ENCODE measurements at places on chromosomes 11 and 22. TPM values are rescaled to one million over a fixed set of nuclear protein-coding genes. Genes with fewer than 3 reads are reported as not detected.

GRCh38 chr11:83895516-83895915 lies 609.3 kb upstream of the CCDC90B start:
- H3K4me1 ChIP-seq = no peaks in the 10 kb centered on the region
- no peak for DNase-seq
- H3K27ac ChIP-seq = no peak overlapping the region
- no peaks in the 10 kb centered on the region for H3K27me3 ChIP-seq
- no peak overlapping the region for H3K4me3 ChIP-seq

- peaks cover 23% of the 10 kb centered on the region for H3K36me3 ChIP-seq
- peak overlapping the region; percentile 53 for H3K4me3 ChIP-seq
- H3K27me3 ChIP-seq = no peaks in the 10 kb centered on the region
- no peak for DNase-seq
These were observed 3.9 kb downstream of the BET1L start for GRCh38 chr11:203056-203944.

The SERHL2 gene
- 1.4 TPM for total RNA-seq

The CCDC86 gene
- total RNA-seq = 88.2 TPM

The CUL5 gene
- 41.3 TPM for total RNA-seq

- no peak for DNase-seq
- H3K4me3 ChIP-seq = no peak overlapping the region
- H3K27ac ChIP-seq = no peak overlapping the region
- no peaks in the 10 kb centered on the region for H3K4me1 ChIP-seq
- no peaks in the 10 kb centered on the region for H3K36me3 ChIP-seq
These were observed 198.5 kb upstream of the ZBED5 start for GRCh38 chr11:11056316-11056715.

The HOATZ gene
- not detected for total RNA-seq

The LARGE2 gene
- total RNA-seq = not detected

DNA sequence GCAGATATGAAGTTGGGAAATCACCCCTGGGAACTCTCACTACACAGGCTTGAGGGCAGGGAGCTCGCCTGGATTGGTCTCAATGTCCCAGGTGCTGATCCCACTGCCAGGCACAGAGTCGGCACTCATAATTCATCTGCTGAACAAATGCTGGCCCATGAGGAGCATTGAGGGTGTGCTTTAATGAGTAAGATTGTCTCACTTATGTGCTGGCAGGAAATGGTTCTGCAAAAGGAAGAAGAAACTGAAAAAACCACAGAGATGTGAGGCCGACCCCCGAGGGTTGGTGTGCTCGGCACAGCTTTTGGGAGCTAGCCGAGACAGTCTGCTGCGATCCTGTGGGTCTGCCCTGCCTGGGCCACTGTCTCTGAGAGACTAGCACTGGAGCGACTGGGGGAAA lies 9.4 kb downstream of the PLAAT2 start:
- H3K27ac ChIP-seq = peak overlapping the region; percentile 88
- H3K4me3 ChIP-seq = peak overlapping the region; percentile 62
- DNase-seq = peak; percentile 53
- H3K27me3 ChIP-seq = peaks cover 1% of the 10 kb centered on the region
